Activated B cell treated with CpG ODN at 0.5 μM for 24 hours (primary cell): ENCODE measurements at places on chromosomes 4 and X.

DNA sequence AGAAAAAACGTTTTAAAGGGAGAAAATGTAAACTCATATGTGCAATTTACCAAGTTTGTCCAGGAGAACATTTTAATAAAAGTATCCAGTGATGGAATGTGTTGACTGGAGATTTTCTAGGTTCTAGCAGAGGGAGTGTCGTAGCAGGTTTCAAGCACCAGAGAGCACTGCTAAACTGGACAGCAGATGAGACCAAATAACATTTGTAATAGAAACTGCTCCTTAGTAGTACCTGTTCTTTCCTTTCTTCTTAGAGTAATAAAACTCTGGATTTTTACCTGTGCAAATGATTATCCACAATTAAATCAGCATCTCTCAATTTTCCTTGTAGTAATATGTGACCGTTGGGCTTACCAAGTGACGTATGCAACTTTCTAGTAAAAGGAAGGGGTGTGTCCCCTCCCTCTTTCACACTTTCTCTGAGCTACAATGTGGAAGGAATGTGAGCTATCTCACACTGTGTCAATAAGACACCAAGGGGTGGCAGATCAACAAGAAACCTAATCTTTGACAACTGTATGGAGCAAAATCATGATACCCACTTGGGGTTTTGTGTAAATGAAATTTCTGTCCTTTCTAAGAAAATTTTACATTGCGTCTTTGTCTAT, 9.5 kb downstream of the HPGDS start:
- H3K27ac ChIP-seq, result no peak overlapping the region
- DNase-seq, result no peak
- no peak overlapping the region for H3K4me3 ChIP-seq
- H3K4me1 ChIP-seq, result no peaks in the 10 kb centered on the region

DNA sequence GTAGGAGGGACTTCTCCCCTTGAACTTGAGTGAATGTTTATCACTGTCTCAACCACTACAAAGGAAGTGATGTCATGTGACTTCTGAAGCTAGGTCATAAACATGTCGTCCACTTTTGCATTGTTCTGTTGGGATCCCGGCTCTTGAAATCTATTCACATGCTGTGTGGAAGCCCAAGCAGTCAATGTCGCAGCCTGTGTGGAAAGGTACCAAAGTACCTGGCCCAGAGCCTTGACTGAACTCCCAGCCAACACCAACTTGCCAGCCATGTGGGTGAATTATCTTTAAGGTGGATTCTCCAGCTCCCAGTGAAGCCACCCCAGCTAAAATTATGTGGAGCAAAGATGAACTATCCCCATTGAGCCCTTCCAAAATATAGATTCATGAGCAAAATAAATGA, 85.0 kb upstream of the USP38 start:
- H3K4me3 ChIP-seq, result no peak overlapping the region
- H3K27me3 ChIP-seq, result no peaks in the 10 kb centered on the region
- no peak for DNase-seq
- no peaks in the 10 kb centered on the region for H3K4me1 ChIP-seq
- H3K27ac ChIP-seq, result no peak overlapping the region

DNA sequence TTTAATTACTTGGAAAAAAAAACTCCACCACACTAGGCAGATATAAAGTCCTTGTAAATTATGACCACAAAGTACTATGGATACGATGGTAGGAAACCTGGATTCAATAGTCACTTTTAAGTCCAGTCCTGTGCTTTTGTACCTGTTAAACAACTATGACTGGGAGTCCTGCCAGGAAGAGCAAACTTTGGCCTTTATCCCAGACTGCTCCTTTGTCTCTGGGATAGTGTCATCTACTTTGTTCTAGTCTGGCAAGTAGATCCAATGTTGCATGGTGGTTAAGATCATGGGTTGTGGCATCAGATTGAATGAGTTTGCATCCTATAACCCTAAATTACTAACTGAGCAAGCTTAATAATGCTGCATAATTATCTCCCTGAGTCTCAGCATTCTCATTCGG, 175.3 kb upstream of the FGF13 start:
- no peak overlapping the region for H3K4me3 ChIP-seq
- H3K27ac ChIP-seq, result no peak overlapping the region
- DNase-seq, result no peak
- no peaks in the 10 kb centered on the region for H3K36me3 ChIP-seq
- no peaks in the 10 kb centered on the region for H3K27me3 ChIP-seq

GRCh38 chr4:99679204-99679603, 21.6 kb upstream of the C4orf54 start:
- H3K27me3 ChIP-seq, result peaks cover 8% of the 10 kb centered on the region
- H3K27ac ChIP-seq, result no peak overlapping the region
- no peak for DNase-seq
- no peaks in the 10 kb centered on the region for H3K4me1 ChIP-seq

DNA sequence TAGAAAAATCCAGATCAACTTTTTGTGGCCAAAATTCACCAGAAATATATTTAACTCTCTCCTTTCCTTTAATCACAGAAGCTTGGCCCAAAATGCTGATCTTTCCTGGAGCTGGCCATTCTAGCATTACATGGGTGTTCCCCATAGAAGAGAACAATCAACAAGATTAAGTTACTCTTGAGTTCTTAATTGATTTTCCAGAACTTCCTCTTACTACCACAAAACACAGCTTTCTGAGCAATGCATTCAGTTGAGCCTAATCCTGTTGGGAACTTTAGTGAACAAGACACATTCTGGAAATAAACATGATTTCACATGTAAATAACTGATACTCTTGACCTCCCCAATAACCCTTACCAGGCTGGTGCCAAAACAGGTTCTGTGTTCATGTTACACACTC, 45.4 kb upstream of the STIM2 start:
- no peak overlapping the region for H3K4me3 ChIP-seq
- peaks cover 35% of the 10 kb centered on the region for H3K4me1 ChIP-seq
- no peak overlapping the region for H3K27ac ChIP-seq
- no peak for DNase-seq
- H3K27me3 ChIP-seq, result peaks cover 60% of the 10 kb centered on the region
